Motor neuron (in vitro differentiated cells): ENCODE measurements at places on chromosomes 6 and 20. TPM values are rescaled to one million over a fixed set of nuclear protein-coding genes. Genes with fewer than 3 reads are reported as not detected.

- ATAC-seq: no peak
Measured at GRCh38 chr6:45535933-45536332, 158.2 kb upstream of the SUPT3H start.

- ATAC-seq: no peak
Measured at GRCh38 chr20:54126806-54127655, 46.8 kb downstream of the CYP24A1 start.

- ATAC-seq: no peak
Measured at GRCh38 chr6:10163203-10163962, 251.5 kb downstream of the TFAP2A start.

CLIC5 gene
- 0.05 and 0.44 TPM in 2 replicates for total RNA-seq

MROH8 gene
- total RNA-seq: 6.7 and 7.1 TPM in 2 replicates

IP6K3 gene
- 0.45 and 0.50 TPM in 2 replicates for total RNA-seq
